Activated CD4-positive, alpha-beta memory T cell treated with anti-CD3 and anti-CD28 coated beads for 36 hours (primary cell): ENCODE measurements at places on chromosomes 3 and 15.

GRCh38 chr3:171883257-171883892 lies 40.2 kb downstream of the TMEM212 start:
- DNase-seq, result no peak

GRCh38 chr3:64825404-64826120 lies 137.8 kb upstream of the ADAMTS9 start:
- DNase-seq, result no peak

GRCh38 chr3:135106445-135106844 lies 311.4 kb downstream of the EPHB1 start:
- DNase-seq, result no peak

DNA sequence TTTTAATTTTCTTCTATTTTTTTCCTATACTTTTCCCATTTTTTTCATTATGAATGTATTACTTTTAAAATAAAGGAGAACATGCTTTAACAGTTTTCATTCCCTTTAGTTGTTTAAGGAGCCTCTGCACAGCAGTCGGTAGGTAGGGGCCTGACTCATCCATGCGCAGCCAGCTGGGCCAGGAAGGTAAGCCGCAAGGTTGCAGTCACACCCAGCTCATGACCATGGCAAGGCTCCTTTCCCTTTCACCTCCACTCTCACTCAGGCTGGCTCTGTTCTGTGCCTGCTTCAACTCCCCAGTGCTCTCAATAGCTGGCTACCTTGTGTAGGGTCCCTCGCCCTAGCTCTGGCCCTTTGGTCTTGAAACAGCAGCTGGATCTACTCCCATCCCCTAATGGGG lies 17.4 kb upstream of the ANKRD34C start:
- DNase-seq, result no peak

GRCh38 chr3:8482960-8483665 lies 18.5 kb upstream of the LMCD1 start:
- DNase-seq, result no peak

- no peak for DNase-seq
These were observed 162.9 kb downstream of the ITPR1 start for GRCh38 chr3:4656059-4656458.

GRCh38 chr15:68345481-68345880 lies 67.9 kb downstream of the FEM1B start:
- no peak for DNase-seq

- DNase-seq, result no peak
These were observed 7.5 kb downstream of the PLA2G4F start for GRCh38 chr15:42148808-42149492.

DNA sequence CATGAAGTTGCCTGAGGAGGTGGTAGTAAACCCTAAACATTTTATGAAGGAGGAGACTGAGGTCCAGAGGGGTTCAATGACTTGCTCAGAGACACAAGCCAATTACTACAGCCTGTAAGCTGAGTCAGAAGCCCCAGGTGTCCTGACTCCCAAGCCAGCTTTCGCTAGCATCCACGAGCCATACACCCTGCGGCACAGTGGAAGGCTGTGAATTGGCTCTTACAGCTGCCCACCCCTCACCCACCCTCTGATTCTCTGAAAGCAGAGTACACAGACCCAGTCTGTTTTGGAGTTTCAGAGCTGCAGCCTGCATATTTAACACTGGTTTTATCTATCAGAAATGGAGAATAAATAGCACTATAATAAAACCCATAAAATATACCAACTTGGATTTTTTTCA lies 253.4 kb downstream of the IGSF11 start:
- DNase-seq, result no peak

GRCh38 chr3:82067420-82067819 lies 306.0 kb upstream of the GBE1 start:
- no peak for DNase-seq

GRCh38 chr3:93906245-93906644 lies 67.5 kb downstream of the PROS1 start:
- no peak for DNase-seq

DNA sequence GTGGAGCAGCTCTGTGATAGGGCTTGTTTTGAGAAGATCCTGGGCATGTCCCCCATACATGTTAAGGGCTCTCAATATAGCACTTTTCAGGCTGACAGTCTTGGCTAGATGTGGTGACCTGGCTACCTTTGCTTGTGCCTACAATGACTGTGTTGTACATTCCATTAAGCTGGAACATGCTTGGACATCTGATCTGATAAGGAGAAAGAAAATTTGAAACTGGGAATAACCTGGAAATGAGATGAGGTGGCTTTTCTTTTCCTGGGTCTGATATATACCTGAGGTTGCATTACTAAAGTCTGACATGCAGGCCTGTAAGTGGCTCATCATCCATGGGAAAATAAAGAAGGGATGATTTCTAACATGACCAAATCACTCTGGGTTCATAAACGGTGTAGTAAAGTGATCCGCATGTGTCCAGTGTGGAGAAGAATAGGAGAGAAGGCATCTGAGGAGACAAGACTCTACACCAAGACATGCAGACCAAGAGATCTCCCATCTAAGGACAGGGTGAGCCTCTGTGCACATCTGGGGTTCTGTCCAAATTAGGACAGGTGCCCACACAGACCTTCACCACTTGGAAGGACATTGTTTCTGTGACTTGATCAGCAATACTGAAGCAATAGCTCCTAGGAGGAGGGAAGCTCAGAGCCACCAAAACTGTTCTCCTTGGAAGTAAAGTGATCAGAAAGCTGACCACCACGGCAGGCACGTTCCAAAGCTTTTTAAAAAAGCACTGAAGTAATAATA lies 62.0 kb downstream of the KLHL6 start:
- no peak for DNase-seq

- no peak for DNase-seq
These were observed 42.7 kb upstream of the MTMR10 start for GRCh38 chr15:31034152-31034551.

GRCh38 chr3:67123914-67124313 lies 125.8 kb downstream of the KBTBD8 start:
- no peak for DNase-seq

DNA sequence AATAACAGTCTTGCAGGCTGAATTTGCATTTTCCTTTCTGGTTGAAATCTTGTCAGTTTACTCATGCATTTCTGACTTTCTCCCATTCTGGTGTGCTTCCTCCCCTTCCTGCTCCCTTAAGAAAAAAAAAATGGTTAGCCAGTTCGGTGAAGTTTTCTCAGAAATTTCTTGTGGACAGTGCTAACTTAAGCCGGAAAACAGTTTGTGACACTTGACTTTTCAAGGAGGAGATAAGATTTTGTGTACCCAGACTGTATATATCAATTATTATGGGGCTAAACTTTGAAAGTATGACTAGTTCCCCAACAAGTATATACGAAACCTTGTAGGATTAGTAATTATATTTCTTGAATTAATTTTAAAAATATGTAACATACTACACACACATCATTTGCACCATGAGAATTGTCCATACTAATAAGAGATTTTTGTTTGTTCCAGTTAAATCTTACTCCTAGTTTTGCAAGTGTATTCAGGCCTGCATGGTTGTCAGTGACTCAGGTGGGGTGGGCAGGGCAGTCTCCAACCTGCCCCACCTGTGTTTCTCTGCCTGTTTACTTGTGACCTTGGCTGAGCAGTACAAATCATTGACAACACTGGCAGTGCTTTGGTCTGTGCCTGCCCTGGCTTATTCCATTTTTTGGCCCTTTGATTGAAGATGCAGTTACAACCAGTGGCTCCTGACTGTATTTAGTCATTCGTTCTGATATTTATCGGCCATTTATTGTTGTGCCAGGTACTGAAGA lies 19.1 kb downstream of the UBE2E1 start:
- DNase-seq, result no peak
